GOT3 (cell line): ENCODE measurements at places on chromosomes 4 and X.

DNA sequence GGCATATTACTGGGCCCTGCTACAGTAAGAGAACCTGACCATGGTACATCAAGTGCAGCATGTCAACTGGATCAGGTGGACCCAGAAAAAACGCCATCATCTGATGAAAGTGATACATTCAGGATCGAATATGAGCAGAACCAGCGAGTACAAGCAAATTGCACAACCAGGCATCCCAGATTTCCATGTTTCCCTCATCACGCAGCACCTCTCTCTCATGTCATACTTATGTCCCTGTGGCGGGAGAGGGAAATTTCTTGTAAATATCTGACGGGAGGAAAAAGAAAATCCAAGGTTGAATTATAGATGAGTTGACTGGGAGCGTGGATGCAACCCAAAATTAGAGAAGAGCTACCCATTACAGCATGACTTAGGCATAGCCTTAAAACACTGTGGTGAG lies 608.5 kb upstream of the FAT1 start:
- no peak for DNase-seq

- DNase-seq, result no peak
Observed at GRCh38 chrX:34826964-34827363, 115.6 kb upstream of the FAM47B start.

DNA sequence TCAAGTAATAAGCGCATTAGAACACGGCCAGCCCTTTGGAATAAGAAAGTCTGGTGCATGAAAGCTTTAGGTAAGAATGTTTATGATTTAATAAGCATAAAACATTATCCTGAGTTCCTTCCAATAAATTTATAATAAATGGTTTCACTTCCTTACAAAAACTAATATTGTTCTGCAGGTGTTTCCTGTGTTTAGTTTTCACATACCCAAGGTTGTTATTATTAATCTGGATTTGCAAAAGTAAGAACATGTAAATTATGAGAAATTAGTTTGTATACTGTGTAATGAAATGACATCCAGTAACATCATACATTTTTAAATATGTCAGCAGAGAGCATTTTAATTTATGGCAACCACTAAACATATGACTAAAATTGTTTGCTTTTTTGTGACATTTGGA lies 72.1 kb downstream of the BANK1 start:
- no peak for DNase-seq

DNA sequence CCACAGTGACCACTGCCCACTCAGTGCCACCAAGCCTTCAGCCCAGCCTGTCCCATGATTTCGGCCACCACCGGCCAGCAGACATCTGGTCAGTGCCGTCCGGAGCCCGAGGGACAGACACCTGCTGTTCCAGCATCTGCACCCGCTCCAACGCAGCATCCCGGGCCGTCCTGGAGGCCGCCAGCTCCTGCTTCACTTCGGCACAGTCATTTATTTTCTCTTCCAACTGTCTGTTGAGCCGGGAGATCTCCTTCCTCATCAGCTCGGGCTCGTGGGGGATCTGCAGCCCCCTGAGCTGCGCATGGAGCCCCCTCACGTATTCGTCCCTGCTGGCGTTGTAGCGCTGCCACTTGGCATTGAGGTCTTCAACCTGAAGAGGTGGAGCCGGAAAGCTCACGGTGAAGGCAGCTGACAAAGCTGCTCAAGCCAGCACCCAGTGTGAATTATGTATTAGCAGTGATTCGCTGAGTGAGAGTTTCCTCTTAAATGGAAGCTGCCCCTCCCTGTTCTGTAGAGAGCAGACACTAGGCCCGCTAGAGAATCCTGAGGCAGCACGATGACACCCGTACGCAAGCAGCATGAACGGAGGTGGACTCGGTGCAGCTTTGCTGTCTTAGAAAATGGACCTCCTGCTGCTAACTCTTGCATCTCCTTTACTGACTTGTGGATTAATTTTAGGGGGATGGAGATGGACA lies 11.4 kb downstream of the TNIP2 start:
- DNase-seq, result no peak

DNA sequence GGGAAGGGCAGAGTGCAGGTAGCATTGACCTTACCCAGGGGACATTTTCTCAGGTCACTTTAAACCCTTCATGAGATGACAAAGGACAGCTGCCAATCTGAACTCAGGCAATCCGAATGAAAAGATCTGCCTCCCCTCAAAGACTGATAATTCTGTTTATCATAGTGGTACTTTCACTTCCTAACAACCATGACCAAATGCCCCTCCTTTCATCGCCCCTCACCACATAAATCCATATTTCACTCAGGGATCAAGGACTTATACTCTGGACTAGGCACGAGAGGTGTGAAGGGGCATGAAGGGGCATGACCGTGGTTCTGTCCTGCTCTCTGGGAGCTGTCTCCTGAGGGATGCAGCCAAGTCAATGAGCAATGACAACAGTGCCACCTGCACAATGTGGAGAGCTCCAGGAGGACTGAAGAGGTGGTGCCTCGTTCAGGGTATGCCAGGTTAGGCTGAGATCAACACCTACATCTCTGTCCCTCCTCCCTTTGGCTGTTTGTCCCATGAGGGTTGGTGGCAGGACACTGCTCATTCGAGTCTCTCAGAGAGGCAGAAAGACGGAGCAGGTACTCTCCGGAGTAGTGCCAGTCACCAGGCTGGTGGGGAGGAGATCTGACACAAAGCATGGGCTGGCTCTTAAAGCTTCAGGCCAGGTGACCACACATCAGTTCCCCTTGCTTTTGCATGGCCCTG lies 12.5 kb downstream of the HS3ST1 start:
- DNase-seq, result no peak

DNA sequence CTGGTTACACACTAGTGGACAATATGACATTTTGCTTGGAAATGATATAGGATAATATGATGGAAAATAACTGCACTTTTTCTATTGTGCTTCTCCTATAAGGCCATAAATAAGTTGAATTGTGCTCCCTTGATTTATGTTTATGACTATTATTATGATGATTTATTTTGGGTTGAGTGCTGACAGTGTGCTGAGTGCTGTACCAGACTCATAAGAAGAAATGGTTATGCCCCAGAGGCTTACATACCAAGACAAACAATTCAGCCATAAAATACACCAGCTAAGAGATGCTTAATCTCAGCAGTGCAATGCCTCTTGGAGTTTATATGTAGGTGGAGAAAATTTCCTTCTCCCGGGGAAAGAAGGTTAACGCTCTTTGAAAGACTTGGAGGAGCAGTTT lies 199.8 kb upstream of the NOCT start:
- DNase-seq, result no peak

DNA sequence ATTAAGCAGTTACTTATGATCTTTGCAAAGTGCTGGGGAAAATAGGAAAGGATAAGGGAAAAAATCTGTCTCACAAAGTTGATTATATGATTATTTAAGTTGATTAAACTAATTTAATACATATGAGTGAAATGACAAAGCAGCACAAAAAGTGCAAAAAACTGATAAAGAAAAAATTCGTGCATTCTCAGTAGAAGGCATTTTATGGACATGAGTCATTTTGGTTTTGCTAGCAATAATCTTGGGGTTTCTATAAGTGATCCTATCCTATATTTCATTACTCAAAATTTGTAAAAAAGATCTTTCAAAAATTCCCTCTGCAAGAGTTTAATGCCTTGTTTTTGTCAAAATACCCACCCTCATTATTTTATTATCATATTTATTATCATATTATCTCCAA lies 224.2 kb upstream of the ANXA10 start:
- no peak for DNase-seq
